Dermis microvascular lymphatic vessel endothelial cell (primary cell): ENCODE measurements at places on chromosomes 12 and 14. TPM values are rescaled to one million over a fixed set of nuclear protein-coding genes. Genes with fewer than 3 reads are reported as not detected.

GRCh38 chr12:48247181-48247966, 44.3 kb upstream of the OR10AD1 start:
- DNase-seq, result no peak

- DNase-seq, result no peak
Observed at GRCh38 chr12:68910128-68910527, 22.8 kb downstream of the CPM start.

- no peak for DNase-seq
Observed at GRCh38 chr12:120579179-120579578, 2.0 kb downstream of the POP5 start.

DNA sequence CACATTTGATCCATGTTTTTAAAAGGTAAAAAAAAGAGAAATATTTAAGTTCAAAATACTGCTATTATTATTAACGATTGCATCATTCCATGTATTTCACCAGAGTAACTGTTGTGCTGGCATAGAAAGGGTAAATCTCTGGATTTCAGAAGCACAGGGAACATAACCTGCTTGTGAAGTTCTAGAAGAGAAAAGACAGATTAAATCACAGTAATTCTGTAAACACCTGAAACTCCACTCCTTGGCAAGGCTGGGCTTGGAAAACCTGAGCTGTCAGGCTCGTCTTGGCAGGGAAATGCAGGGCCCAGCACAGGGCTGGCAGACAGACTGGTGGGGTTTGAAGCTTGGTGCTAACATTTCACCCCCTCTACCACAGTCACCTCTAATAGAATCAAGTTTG, 35.1 kb downstream of the SVOP start:
- DNase-seq, result no peak

DNA sequence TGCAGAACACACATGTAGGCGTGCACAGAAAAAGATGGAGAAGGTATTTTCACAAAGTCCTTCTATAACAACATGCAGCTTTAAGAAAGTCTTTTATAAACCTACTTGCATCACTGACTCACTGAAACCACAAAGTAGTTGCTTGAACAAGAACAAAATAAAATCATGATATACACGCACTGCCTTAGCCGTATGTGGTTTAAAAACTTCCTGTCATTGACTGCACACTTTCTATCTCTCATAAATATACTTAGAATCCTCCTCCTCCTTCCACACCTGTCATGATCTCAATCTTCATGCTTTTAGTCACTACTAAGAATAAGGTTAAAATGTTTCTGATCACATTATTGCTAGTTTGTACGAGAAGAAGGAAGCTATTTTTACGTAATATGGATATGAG, 31.8 kb upstream of the RAD51AP1 start:
- DNase-seq, result no peak

DNA sequence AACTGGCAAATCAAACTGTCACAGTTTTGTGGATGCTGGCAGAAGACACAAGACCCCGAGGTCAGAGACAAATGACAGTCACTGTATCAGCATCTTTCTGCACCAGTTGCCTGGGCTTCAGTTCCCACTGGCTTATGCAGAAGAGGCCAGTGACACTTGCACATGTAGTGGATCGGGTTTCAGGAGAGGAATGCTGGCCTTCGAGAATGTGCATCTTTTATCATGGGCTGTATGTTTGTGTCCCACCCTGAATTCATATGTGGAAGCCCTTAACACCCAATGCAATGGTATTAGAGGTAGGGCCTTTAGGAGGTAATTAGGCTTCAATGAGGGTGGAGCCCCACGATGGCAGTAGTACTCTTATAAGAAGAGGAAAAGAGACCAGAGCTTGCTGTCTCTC, 150.9 kb downstream of the SLC15A4 start:
- no peak for DNase-seq

- DNase-seq, result no peak
Observed at GRCh38 chr12:52224151-52224550, 8.9 kb upstream of the KRT7 start.

DNA sequence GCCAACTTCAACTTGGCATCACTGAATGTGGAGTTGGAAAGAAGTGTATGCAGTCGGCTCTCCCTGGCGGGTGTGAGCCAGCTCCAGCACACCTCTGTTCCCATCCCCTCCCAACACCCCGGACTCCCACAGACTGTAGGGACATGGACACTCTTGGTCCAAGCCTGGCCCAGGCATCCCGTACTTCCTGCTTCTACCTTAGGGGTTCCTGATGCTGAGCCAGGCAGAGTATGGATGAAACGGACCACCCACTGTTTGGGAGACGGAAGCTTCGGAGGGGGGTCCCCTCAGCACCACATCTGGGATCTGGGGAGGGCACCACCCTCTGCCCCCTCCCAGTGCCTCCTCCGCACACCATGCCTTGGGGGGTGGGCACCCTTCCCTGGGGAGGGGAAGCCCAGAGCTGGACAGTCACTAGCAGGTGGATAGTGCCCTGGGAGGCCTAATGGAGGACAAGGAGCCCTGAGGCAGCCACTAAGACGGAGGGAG, 62.0 kb downstream of the LGMN start:
- DNase-seq, result no peak

DNA sequence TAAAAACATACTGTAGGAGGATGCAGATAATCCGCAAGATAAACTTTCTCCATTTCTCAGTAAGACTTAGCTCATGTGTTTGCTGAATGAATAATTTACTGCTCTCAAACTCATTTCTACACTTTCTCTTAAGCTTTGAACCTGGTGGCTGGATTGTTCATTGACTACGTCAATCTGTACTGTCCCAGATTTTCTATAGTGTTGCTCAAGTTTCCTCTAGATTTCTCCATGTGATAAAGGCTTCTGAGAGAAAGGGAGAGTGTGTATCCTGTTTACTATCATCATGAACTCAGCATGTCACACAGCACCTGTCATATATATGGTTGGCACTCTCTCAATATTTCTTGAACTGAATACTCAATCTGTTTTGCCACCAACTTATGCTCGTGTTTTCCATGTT, 518.0 kb upstream of the TBX3 start:
- DNase-seq, result no peak

The SPIC gene
- not detected in 2 replicates for total RNA-seq

The CELA1 gene
- total RNA-seq, result not detected in 2 replicates

The NAA30 gene
- 12.8 and 13.2 TPM in 2 replicates for total RNA-seq

DNA sequence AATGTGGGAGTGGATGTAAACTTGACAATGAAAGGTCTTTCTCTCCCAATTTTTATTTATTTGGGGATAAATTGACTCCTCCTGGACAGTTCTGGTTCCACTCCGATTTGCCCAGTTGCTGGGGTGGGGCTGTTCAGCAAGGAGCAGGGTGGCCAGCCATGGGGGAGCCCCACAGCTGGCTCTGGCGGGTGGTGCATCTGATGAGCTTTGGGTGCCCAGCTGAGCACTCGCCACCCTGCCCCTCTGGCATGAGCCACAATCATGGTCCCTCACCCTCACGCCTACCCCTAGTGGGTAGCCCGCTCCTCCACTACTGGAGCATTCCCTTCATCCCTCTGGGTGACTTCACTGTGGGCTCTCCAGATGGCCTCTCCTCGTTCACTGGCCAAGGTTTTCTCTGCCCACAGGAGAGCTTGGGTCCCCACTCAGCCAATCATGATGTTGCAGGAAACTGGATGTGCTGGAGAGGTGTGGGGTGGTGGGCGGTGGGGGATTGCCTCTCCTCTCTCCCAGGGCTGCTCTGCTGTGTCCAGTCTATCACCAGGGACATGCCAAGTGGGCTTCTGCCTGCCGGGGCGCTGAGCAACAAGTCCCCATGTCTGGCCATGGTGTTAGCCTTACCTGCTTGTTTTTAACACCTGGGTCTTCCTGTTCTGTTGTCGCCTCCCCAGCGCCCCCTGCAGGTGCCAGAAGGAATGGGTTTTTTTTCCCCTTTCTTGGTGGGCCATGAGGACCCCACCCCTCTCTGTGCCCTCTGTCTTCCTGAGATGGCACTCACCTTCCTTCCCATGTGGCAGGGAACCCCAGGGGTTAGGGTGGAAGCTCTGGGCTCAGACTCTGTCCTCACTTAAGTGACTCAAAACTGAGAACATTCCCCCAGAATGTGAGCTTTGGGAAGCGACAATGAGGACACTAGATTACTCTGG, 3.4 kb downstream of the CYP46A1 start:
- DNase-seq, result no peak

- no peak for DNase-seq
Observed at GRCh38 chr14:91470216-91470615, 39.9 kb downstream of the PPP4R3A start.

DNA sequence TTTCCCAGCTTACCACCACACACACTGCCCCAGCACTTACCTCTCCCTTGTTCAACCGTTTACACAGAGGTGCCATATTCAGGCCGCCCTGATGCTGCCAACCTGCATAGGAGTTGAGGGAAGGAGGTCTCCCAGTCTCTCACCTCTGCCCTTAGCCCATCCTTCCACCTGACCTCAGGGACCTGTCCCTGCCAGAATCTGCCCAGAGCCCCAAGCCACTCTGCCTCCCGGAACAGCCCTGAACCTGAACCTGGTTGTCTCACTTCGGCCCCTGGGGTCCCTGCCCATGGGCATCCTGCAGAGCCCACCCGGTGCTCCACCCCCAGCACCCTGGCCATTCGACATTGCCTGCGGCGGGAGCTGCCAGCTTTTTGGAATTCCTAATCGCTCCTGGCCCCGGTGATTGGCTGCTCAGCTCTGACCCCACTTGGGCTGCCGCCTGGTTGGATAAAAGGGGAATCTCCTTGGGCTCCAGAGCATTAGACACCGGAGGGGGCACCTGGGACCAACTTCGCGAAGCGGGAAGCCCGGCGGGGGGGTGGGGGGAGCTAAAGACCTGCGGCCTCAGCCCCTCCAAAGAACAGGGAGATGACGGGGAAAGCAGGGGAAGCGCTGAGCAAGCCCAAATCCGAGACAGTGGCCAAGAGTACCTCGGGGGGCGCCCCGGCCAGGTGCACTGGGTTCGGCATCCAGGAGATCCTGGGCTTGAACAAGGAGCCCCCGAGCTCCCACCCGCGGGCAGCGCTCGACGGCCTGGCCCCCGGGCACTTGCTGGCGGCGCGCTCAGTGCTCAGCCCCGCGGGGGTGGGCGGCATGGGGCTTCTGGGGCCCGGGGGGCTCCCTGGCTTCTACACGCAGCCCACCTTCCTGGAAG, at the start of gene VSX2:
Gene VSX2, plus strand, starts transcription at position 476 of the 874 bp plus-strand sequence. Its CDS starts 113 bp downstream, at position 589.
- no peak for DNase-seq

- DNase-seq, result no peak
Observed at GRCh38 chr12:8123124-8123912, at the start of gene CLEC4A. Gene CLEC4A, plus strand, starts transcription at chr12:8123617. Its CDS starts 262 bp downstream, at chr12:8123879.

The BCL2L2 gene
- total RNA-seq, result 10.9 and 16.3 TPM in 2 replicates

GRCh38 chr12:89264837-89265236, 87.5 kb downstream of the DUSP6 start:
- DNase-seq, result no peak

GRCh38 chr12:76024942-76025600, 6.5 kb downstream of the PHLDA1 start:
- peak; percentile 46 for DNase-seq

DNA sequence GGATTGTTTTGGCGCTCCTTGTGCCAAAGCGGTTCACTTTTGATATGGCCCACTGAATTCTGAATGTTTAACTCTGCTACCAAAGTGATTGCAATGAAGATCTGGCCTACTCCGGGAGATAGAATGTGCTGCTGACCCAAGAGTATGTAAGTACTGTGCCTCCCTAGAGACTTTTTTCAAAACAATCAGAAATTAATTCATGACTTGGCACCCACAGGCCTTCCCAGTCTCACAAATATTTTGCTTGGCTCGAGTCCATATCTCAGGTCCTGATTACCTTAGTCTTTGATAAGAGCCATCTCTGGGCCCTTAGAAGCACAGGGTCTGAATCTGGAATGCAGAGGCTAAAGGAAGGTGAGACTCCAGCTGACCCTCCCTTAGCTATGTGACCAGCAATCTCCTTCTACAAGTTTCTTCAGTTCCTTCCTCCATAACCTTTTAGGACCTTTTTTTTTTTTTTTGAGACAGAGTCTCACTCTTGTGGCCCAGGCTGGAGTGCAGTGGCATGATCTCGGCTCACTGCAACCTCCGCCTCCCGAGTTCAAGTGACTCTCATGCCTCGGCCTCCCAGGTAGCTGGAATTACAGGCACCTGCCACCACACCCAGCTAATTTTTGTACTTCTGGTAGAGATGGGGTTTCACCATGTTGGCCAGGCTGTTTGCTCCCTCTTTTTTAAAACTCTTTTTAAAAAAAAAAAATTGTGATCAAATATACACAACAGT, 49.5 kb upstream of the METAP2 start:
- DNase-seq, result no peak

The ABCC9 gene
- under 0.01 TPM in 1 of 2 replicates, not detected in the other for total RNA-seq

DNA sequence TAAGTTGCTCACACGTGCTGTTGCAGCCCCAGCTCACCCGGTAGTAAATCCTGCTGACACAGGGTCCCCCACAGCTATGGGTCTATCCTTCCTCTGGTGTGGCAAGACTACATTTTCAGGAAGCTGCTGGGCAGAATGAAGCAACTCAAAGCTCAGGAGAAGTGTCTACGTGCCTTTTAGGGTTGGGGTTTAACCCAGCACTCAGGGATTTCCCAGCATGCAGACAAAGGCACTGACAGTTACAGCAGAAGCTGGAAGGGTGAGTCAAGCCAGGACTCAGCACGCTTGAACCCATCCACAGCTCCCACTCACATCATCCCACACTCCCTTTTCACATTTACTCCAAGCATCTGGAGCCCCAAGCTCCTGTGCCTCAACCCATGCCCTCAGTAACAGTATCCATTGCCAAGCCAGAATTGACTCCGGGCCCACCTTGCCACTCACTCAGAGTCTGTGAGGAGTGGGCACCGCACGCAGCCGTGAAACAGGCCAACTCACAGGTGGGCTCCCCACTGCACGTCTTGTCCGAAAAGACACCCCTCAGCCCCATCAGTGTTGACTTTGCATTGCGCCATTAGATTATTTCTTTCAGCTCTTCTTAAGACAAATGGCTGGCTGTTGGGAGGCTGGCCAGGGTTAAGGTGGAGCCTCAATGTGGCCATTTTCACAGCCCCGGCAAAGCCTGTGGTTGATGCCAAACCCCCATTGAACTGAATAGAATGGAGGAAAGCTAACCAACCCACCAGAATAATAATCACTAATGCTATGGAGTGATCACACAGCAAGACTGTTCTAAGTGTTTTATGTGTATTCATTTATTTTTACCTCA, 59.6 kb downstream of the ZFP36L1 start:
- DNase-seq, result no peak

DNA sequence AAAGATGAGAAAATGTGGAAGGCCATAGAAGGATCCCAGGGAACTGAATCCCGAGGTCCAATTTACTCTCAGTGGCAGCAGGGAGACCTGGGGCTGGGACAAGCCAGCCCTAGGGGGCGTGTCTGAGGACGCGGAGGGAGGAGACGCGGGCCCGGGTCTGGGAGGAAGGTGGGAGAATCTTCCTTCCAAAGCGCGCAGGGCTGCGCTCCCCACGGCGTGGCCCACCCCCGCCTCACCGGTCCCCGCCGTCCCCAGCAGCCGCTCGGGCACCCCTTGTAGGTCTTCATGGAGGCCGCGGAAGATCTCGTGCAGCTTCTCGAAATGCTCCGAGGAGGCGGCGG, 323 bp downstream of the VTI1B start:
- DNase-seq, result peak; percentile 6

GRCh38 chr12:130555221-130555620, 160.9 kb downstream of the RIMBP2 start:
- no peak for DNase-seq
